ENCODE measurements at places on chromosomes 16 and 17.

DNA sequence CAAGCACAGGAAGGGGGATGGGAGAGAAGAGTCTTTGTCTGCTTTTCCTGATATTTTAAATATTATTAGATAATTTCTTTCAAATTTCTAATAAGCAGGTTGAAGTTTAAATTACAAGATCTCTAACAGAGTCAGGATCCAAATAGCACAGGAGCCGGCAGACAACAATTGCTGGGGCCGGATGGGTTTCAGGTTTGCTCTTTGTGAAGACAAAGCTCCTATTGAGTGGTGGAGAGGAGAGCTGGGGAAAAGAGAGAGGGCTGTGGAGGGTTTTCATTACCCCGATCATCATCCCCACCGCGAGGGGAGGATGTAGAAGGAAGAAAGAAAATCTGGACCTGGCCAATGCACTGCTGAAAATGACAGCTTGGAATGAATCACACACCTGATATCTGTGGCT lies 197.3 kb downstream of the SOX9 start:
- DNase-seq: no peak

GRCh38 chr17:7184647-7185046 lies 5.5 kb upstream of the ASGR1 start:
- no peak for DNase-seq

GRCh38 chr16:12547608-12547922 lies 256.1 kb downstream of the CPPED1 start:
- DNase-seq: no peak

DNA sequence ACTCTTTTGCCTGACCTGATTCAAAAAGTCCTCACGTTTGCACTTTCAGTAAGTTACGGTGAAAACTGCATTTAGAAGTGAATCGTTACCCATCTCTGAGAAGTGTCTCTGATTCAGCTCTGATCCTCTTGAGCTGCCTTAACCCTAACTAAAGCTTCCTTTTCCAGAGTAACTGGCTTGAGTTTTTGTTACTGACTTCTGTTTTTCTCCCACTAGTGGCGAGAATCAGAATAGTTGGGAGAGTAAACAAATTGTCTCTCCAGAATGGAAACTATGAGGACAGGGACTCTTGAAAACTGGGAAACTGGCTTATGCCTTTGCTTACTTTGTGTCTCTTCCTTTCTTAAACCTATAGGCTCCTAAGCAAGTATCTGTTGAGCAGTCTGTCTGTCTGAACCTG lies 31.3 kb upstream of the KPNB1 start:
- DNase-seq: no peak

GRCh38 chr17:2386400-2387085 lies 14.3 kb downstream of the MNT start:
- no peak for DNase-seq

- no peak for DNase-seq
Observed at GRCh38 chr16:84885342-84885910, 65.6 kb downstream of the CRISPLD2 start.

- peak; percentile 31 for DNase-seq
Observed at GRCh38 chr17:35731239-35731916, at the start of gene RASL10B. Gene RASL10B, plus strand, starts transcription at chr17:35731639. Its CDS starts 3,546 bp downstream, at chr17:35735185.

- DNase-seq: no peak
Observed at GRCh38 chr16:11612665-11613025, 25.9 kb upstream of the LITAF start.

DNA sequence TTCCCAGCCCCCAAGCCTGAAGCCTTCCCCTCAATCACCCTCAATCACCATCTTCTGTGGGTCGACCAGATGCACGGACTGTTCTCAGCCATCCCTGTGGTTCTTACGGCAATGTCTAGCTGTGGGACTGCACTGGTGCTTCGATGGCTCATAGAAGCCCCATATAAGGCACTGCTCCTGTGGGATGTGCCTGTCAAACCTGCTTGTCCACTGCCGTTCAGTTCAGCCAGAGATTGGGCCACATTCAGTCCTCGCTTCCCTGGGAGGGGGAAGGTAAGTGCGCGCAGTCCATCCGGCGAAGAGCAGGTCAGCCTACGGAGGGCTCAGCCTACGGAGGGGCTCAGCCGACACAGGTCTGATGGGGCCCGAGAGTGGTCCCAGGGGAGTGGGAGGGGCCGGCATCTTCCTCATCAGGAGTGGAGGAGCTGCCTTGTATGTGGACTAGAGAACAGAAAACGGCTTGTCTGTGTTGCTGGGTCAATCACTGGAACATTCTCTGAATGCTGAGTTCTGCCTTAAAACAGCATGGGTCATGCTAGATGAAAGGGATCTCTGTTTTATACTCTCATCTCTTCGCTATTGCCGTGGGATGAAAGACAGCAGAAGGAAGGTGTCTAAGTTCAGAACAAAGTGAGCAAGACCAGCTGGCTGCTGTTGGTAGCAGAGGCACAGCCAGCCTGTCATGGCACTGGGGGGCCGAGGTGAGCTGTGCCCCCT lies at the start of gene CARD14:
Gene CARD14 (plus strand): TSS at position 247 of the 717 bp plus-strand sequence. CDS start 11,409 bp downstream, outside the sequence.
- DNase-seq: no peak

GRCh38 chr17:7191571-7192270 lies 12.6 kb upstream of the ASGR1 start:
- peak; percentile 35 for DNase-seq

DNA sequence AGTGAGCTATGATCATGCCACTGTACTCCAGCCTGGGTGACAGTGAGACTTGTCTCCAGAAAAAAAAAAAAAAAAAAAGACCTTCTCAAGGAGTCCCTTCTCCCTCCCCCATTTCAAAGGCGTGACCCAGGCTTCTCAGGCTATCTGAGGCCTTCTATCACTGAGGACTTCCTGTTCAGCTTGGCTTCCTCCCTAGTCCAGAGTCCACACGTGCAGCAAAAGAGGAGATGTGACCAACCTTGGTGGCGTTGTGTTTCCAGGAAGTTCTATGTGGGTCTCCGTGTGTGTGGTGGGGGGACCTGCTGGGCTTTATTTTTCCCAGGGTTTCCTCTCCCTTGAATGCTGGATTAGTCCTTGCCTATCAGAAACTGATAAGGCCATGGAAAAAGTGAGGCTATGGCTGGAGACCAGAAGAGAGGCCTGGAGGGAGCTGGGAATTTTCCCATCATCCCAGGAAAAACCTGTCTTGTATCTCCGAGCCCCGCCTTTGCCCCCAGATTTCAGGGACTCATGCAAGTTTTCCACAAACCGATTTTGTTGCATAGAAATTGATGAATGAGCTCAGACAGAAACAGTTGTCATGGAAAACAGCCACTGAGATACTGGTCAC lies 148.1 kb downstream of the SALL1 start:
- no peak for DNase-seq

DNA sequence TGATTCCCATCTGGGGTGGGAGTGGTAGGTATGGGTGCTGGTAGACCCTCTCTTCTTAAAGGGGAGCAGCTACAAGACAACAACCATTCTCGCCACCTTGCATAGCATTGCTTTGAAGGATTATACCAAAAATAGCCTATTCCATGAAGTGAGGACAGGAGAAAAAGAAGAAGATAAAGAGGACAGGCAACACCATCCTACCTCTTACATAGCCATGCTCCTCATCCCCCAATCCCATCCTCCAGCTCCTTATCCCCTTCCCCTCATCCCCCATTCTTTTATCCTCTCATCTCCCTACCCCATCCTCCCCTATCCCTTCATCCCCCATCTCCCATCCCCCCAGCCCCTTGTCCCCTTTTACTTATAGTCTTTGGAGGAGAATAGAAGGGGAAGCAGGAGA lies 29.1 kb downstream of the CCDC182 start:
- no peak for DNase-seq

GRCh38 chr16:77897831-77898605 lies 109.7 kb downstream of the VAT1L start:
- no peak for DNase-seq

GRCh38 chr17:33667052-33667509 lies 374.0 kb upstream of the ASIC2 start:
- DNase-seq: peak; percentile 20

GRCh38 chr17:39069114-39069756 lies 82.2 kb downstream of the PLXDC1 start:
- DNase-seq: peak; percentile 68

GRCh38 chr17:28228986-28229729 lies 89.8 kb upstream of the TMEM97 start:
- no peak for DNase-seq

DNA sequence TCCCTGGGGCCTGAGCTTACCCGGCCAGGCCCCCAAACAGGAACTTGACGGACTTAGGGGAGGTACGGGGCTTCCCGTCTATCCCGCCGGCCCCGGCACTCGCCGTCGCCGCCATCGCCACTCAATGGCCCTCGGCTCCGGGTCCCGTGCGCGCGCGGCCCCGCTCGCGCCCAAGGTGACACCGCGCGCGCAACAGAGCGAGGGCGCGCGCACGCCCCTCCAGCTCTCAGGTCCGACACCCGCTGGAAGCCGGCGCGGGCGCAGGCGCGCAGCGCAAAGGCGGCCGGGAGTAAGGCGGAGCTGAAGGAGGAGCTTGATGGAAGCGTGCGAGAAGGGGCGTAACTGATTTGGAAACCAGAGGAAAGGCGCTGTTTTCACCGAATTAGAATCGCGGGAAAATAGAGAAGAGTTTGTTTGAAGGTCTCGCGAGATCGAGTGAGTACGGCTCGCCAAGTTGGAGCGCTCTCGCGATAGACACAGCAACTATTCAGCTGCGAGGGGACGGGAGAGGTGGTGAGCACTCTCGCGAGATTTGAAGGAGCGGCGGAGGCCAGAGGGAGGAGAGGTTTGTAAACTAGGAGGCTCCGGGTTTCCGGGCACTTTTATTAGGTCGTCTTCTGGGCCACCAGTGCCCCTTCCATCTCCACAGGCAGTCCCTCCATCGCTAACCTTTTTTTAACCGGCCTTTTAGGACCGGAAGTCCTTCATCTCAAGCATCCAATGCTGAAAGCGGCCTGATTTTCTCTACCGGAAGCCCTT lies at the start of the genes RNF167 and SLC25A11:
Gene RNF167 (plus strand): TSS at position 473 of the 759 bp plus-strand sequence. CDS start 642 bp downstream, outside the sequence.
Gene SLC25A11 (minus strand): TSS at position 251 of the 759 bp plus-strand sequence. CDS start 136 bp downstream, at position 115.
- peak; percentile 100 for DNase-seq

DNA sequence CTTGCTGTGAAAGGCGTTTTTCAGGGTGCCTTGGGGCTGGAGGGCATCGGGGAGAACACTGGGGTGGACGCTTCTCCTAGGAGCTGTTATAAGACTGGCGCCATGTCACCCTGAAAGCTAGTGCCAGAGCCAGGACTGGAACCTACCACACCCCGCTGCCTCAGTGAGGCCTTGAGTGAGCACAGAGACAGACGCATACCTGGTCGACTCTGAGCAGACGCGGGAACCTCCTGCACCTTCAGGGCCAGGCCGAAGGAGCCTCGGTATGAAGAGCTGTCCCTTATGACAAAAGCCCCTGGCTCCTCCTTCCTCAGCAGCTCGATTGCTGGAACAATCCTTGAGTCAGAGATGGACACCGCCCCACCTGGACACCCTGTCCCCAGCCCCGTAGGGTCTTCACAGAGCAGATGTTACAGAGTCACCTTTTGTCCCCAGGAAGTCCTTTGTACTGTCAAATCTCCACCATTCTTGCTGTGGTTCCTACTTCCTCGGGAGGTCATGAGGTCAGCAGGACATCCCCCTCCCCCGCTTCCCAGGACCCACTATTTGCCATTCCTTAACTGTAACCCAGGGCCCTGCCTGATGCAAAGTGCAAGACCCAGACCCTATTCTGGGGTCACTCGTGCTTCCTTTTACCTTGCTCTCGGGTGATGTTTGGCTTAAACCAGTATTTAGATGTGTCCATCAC lies 17.0 kb downstream of the TNS4 start:
- no peak for DNase-seq

DNA sequence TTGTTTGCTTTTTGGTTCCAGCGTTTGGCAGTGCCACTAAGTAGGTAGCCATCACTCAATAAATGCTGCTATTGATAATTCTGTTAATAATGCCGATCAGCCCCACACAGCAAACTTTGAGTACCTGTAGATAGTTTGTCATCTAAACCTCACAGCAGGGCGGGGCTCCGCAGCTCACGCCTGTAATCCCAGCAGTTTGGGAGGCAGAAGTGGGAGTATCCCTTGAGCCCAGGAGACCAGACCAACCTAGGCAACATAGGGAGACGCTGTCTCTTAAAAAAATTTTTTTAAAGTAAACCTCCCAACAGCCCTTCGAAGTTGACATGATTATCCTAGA lies 1.6 kb downstream of the BFAR start:
- DNase-seq: no peak
